Nephron progenitor cell (in vitro differentiated cells): ENCODE measurements at places on chromosomes 7 and 10.

DNA sequence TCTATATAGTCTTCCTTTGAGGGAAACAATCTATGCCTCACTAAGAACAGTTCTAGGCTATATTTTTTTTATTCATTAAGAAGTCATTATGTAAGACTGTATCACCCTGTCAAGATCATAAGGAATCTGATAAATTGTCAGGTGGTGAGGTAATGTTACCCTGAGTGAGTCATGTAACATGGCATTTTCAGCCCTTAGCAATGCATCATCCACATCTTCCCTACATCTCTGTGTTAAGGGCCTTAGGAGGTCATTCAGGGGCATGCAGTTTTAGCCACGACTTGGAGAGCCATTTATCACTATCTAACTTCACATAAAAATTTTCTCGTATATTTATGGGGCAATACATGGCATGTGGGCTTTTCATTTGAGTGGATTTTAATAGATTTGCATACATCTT is 924.5 kb upstream of the MBL2 start:
- DNase-seq: no peak

- DNase-seq: no peak
Measured at GRCh38 chr10:101968286-101968939, 87.6 kb downstream of the ARMH3 start.

GRCh38 chr10:126468876-126469643 is 80.8 kb upstream of the ADAM12 start:
- DNase-seq: no peak

DNA sequence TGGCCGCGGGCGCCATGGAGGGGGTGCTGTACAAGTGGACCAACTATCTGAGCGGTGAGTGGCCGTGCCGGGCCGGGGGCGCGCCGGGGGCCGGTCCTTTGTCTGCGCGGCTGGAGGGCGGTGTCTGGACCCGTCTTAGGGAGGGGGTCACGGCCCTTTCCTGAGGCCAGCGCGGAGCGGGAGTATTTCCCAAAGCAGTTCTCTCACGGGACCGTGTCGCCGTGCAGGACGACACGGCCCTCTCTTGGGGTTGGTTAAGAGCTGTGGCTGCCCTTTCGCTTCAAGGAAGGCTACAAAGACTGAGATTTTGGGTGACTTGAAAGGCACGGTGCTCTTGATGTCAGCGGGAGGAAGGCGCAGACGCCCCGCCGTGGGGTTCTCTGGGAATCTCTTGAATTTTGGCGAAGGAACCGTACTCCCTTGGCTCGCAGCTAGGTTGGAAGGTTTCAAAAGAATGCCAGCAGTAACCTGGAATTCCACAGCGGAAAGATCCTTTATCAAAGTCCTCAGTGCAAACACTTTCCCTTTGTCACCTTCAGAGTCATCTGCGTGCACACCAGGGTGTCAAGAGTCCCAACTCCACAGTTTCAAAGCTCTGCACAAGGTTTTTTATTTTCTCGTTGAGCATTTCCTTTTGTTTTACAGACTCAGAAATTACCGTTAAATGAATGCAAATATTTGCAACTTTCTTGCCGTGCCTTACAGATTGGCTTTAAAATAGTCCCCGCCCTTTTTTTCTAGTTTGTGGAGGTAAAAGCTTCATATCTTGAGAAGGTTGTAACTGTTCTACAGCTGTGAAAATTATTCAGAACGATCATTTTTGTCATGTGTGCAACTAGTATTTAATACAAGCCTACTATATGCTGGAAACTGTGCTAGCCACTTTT is 780 bp downstream of the PLEKHA8 start:
- DNase-seq: no peak

DNA sequence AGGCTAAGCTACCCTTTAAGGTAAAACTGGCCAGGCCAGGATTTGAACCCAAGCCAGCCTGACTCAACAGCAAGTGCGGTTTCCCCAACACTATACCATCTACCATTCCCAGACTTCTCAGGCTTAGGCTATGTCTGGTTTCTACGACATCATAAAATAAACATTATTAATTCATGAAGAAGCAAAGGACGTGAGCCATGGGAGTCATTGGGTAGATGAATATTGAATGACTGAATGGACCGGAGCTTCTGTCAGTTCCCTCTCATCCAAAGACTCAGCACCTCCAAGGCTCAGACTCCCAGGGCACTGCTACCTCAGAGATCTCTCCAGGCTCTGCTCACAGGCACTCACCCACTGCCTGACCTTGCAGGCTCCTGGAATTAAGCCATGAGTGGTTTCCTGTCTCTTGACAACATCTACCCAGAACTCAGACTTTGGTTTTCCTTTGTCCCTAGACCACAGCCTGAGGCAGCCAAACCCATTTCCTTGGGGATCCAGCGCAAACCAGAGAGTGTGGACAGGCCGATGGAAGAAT is 64.6 kb upstream of the STEAP1B start:
- DNase-seq: no peak

DNA sequence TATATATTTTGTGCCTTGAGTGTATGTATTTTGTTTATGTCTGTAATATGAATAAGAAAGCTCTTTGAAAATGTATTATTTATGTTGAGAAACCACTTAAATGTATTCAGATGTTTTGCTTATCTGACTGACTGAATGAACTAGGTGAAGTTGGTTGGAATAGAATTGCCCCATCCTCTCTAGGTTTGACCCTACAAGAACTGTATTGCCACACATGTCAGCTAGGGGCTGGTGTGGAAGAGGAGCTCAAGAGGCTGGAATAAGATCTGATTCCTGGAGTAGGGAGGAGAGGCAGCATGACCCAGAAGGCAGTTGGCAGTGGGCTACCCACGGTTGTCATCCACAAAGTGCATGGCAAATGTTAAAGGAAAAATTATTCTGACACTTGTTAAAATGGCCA is 9.1 kb downstream of the SSMEM1 start:
- DNase-seq: no peak

- DNase-seq: no peak
Measured at GRCh38 chr7:142139597-142140400, 28.3 kb downstream of the MGAM2 start.

GRCh38 chr7:123433665-123434064 is 100.7 kb downstream of the IQUB start:
- no peak for DNase-seq

- DNase-seq: no peak
Measured at GRCh38 chr10:70856454-70856853, 31.9 kb downstream of the PCBD1 start.

GRCh38 chr7:92006046-92006445 is 65.4 kb downstream of the AKAP9 start:
- DNase-seq: no peak

DNA sequence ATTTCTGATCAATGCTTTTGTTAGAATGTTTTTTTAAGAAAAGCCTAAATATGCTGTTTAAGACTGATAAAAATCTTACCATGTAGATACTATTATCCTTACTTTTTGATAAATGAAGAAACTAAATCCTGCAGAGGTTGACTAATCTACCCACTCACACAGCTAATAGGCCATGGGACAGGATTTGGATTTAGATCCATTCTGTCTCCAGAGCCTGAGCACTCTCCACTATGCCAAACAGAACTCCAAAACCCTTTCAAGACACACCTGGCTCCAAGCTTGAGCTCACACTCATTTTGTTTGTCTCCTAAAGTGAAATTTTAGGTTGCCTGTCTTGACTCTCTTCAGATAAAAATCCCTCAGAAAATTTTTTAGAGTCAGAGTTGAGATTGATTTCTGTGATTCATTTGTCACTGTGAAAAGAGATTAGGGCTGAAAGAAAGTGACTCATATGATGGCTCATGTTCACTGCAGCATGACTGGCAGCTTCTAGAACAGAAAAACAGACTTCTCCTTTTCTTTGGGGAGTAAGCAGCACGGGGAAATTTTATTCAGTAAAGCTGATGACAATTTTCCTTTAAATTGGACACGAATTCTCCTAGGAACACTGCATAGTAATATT is 132.3 kb upstream of the POT1 start:
- no peak for DNase-seq

DNA sequence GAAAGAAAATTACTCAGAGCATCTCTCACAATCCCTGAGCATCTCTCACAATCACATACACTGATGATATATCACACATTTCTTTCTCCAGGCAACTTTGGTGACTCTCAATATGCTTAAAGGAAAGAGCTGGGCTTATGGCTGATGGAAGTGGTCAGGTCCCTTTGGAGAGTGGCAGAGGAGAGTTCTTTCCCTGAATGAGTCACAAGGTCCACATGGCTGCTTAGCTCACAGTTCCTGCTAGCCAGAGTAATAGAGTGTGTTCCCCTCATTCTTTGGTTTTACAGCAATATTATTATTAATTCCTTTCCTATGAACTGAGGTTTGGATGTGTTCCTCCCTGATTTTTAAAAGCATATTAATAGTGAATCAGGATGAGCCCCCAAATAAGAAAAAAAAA is 287.4 kb downstream of the C7orf25 start:
- no peak for DNase-seq
